Trophoblast cell (in vitro differentiated cells and primary cell): ENCODE measurements at places on chromosomes 11 and 22.

GRCh38 chr11:130815097-130815802 lies 101.0 kb downstream of the SNX19 start:
- no peak for DNase-seq
- no peak overlapping the region for H3K4me3 ChIP-seq
- H3K27me3 ChIP-seq, result no peaks in the 10 kb centered on the region
- H3K36me3 ChIP-seq, result no peaks in the 10 kb centered on the region

- H3K4me3 ChIP-seq, result no peak overlapping the region
- no peaks in the 10 kb centered on the region for H3K4me1 ChIP-seq
- no peaks in the 10 kb centered on the region for H3K36me3 ChIP-seq
These were observed 194.3 kb upstream of the BDNF start for GRCh38 chr11:27894552-27894951.

DNA sequence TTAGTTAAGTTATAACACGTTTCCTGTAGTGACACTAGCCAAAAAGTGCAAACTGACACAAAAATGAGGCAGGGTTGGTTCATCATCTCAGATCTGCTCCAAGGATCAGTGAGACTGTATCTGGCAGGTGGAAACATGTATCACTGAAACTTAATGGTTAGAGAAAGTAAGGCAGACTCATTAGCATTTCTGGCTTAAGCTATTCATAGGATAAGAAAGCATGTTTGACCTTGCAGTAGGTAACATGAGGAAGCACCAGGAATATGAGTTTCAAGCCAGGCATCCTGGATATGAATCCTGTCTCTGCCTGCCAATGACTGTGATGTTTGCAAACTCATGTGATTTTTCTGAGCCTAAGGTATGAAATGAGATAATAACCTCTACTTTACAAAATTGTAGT lies 732.1 kb downstream of the NELL1 start:
- H3K36me3 ChIP-seq, result no peaks in the 10 kb centered on the region
- DNase-seq, result no peak
- H3K27ac ChIP-seq, result no peak overlapping the region
- no peaks in the 10 kb centered on the region for H3K4me1 ChIP-seq
- no peaks in the 10 kb centered on the region for H3K27me3 ChIP-seq

DNA sequence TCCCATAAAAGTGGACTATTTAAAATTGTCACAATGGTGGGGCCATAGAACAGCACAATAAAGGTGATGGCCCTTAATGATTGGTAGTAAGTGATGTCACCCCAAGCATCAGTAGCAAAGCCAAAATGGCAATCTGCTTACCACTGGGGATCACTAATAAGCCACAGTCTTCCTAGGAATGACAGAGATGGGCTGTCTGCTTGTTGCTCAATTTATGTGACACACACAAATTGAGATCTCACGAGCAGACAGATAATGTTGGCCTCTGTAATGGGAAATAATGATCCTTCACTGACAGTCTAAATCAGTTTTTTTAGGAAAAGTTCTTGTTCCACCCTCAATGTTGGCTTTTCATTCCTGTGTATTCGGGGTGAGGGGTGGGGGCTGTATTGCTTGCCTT lies 515.1 kb downstream of the BRD1 start:
- DNase-seq, result no peak
- H3K27ac ChIP-seq, result no peak overlapping the region
- no peak overlapping the region for H3K4me3 ChIP-seq
- H3K36me3 ChIP-seq, result no peaks in the 10 kb centered on the region
- H3K4me1 ChIP-seq, result no peaks in the 10 kb centered on the region

GRCh38 chr11:80635178-80635577 lies 1194.3 kb upstream of the TENM4 start:
- no peak overlapping the region for H3K4me3 ChIP-seq
- no peak for DNase-seq
- no peaks in the 10 kb centered on the region for H3K27me3 ChIP-seq
- H3K4me1 ChIP-seq, result peaks cover 3% of the 10 kb centered on the region
- no peaks in the 10 kb centered on the region for H3K36me3 ChIP-seq
- H3K27ac ChIP-seq, result no peak overlapping the region

- H3K27ac ChIP-seq, result no peak overlapping the region
- H3K27me3 ChIP-seq, result no peaks in the 10 kb centered on the region
- DNase-seq, result peak; percentile 75
- H3K4me3 ChIP-seq, result no peak overlapping the region
- peaks cover 2% of the 10 kb centered on the region for H3K4me1 ChIP-seq
These were observed 125.4 kb downstream of the CASP12 start for GRCh38 chr11:104772806-104773241.

- H3K27ac ChIP-seq, result peak overlapping the region; percentile 24
- H3K27me3 ChIP-seq, result no peaks in the 10 kb centered on the region
- DNase-seq, result peak; percentile 60
- H3K4me3 ChIP-seq, result peak overlapping the region; percentile 97
These were observed 663 bp upstream of the BUD13 start for GRCh38 chr11:116773203-116774097.

DNA sequence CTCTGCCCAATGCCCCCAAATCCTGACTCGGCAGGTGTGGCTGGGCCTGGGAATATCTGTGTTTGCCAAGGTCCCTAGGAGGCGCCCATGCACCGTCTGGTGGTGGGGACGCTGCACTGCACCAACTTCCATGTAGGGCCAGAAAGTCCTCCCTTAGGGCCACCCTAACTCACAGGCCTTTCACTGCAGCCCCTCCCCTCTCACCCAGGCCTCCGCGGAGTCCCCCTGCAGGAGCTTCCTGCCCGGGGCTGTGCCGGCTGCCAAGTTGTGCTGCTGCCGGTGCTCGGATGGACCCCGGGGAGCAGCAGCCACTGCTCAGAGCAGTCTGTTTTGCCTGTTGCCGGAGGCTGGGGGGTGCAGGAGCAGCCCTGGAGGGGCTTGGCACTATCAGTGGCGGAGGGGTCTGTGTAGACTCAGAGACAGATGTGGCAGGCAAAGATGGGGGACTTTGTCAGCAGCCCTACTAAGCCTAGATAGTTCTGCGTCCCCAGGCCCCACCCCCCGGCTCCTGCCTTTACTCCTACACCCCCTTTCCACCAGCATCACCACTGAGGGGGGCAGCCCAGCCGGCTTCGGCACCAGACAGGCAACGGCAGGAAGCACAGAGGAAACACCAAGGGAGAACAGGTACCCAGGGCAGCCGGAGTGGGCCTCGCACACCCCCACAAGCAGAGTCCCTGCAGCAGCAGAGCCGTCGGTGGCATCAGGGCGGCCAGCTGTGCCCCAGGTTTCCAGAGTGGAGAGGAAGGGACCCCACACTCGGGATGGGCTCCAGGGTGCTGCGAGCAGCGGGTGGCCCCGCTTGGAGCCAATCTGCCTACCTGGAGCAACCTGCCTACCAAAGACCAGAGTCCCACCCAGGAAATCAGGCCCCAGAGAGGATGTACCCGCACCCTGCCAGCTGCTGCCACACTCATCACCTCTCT lies 124.3 kb downstream of the TRIM29 start:
- H3K27ac ChIP-seq, result no peak overlapping the region
- peaks cover 19% of the 10 kb centered on the region for H3K4me1 ChIP-seq
- no peak for DNase-seq
- H3K4me3 ChIP-seq, result no peak overlapping the region

- H3K27me3 ChIP-seq, result no peaks in the 10 kb centered on the region
- DNase-seq, result no peak
- no peaks in the 10 kb centered on the region for H3K36me3 ChIP-seq
- H3K4me3 ChIP-seq, result no peak overlapping the region
- no peak overlapping the region for H3K27ac ChIP-seq
These were observed 9.1 kb upstream of the GLYATL1B start for GRCh38 chr11:59076876-59077571.

- no peaks in the 10 kb centered on the region for H3K27me3 ChIP-seq
- H3K27ac ChIP-seq, result no peak overlapping the region
- H3K4me1 ChIP-seq, result no peaks in the 10 kb centered on the region
- H3K4me3 ChIP-seq, result no peak overlapping the region
- DNase-seq, result no peak
These were observed 45.1 kb upstream of the CBX7 start for GRCh38 chr22:39197578-39197977.

DNA sequence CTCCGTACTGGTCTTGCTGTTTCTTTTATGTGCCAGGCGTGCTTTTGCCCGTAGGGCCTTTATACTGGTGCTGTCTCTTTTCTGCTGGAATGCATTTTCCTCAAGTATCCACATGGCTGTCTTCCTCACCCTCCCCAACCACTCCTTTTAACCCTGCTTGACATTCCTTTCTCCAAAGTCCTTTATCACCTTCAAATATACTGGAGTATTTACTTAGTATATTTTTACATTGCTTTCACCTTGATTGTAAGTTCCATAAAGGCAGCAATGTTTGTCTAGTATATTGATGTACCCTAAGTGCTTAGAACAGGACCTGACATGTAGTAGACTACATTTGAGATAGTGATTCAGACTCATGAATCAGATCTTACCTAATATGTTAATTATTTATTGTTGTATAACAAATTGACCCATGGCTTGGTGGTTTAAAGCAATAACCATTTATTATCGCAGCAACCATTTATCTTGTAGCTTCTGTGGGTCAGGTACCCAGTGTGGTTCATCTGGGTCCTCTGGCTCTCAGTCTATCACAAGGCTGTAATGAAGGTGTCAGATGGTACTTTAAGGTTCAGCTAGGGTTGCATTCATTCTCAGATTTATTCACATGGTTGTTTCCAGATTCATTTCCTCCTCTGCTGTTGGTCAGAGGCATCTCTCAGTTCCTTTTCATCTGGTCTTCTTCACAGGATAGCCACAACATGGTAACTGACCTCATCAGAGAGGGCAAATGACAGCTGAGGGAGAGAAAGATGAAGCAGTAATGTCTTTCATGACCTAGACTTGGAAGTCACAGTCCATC lies 34.2 kb downstream of the DDX10 start:
- peaks cover 3% of the 10 kb centered on the region for H3K36me3 ChIP-seq
- H3K4me3 ChIP-seq, result no peak overlapping the region
- no peak for DNase-seq
- H3K4me1 ChIP-seq, result no peaks in the 10 kb centered on the region
